ENCODE measurements at places on chromosomes 2 and 18.

DNA sequence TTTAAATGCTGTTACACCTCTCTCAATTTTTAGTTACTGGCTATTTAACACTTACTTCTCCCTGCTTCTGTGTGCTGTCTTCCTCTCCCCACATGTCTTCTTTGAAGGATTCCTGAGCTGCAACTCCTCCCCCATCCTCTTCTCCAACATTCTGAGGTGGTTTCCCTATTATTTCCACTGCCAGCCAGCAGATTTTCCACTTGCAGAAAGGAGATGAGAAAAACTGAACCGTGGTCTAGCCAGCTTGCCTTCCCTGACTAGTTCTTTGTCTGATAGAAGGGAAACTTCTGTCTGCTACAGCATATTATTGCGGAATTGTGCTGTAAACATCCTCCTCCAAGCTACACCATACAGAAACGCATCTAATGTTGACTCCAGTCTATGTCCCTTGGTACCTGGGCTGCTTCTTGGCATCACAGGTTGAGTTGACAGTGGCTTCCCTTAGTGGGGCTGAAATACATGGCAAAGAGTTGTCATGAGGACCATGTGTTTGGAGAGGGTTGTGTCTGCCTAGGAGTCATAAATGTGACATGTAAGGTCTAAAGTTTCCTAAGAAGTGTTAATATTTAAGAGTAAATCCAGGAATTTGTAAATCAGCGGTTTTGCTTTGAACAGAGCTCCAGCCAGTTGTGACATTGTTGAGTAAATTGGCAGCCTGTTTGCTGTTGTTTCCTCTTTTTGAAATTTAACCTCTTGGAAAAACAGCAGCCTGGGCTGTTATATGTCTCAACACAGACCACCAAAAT lies 68.3 kb upstream of the RND3 start:
- DNase-seq = no peak

DNA sequence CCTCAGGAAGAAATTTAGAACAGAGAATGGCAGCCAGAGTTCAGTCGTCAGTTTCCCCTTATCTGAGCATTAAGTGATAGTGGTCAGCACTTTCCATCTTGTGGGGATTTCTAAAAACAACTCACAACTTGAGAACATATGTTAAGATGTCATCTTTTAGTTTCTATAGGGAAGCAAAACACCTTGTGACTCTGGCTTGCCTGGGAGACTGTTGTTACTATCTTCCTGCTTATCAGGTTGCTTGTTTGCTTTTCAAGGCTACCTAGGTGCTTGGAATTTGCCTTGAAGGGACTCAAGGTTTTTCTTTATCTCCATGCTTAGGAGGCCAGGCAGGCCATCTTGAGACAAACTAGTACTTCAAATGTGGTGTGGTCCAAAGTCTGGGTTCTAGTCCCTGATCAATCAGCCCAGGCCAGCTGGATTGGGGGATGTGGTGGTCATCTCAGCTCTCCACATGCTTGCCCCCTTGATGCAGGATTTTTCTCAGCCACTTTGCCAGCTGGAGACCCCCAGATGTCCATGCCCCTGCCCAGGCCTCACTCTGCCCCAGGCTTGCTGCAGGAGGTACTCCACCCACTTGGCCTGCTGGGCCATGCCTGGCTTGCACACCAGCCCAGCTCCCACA lies 125.9 kb downstream of the LYPD1 start:
- DNase-seq = no peak

DNA sequence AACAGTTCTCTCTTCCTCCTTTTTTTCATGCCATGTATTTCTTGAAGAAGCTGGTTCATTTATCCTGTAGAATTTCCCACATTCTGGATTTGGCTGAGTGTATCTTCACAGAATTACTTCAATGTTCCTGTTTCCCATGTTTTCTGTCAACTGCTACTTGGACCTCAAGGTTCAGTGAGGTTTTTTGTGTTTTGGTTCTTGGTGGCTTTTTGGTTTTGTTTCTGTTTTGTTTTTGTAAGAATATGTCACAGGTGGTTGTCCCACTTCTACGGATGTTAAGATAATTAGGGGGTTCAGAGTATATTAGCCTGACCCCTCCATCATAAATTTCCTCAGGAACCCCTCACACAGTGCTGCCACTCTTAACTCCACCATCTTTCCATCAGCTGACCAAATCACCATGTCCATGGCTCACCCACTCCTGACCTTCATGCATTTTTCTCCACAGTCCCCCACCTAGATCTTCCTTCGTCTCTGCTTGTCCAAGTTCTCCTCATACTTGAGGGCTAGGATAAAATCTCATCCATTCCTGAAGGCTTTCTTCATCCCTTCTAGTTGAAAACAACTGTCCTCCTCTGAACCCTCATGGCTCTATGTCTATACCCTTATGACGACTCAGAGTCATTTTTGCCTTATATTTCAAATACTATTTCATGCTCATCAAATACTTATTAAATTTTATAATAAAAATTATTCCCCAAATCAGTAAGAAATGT lies 40.4 kb downstream of the PLEKHM3 start:
- DNase-seq = no peak

DNA sequence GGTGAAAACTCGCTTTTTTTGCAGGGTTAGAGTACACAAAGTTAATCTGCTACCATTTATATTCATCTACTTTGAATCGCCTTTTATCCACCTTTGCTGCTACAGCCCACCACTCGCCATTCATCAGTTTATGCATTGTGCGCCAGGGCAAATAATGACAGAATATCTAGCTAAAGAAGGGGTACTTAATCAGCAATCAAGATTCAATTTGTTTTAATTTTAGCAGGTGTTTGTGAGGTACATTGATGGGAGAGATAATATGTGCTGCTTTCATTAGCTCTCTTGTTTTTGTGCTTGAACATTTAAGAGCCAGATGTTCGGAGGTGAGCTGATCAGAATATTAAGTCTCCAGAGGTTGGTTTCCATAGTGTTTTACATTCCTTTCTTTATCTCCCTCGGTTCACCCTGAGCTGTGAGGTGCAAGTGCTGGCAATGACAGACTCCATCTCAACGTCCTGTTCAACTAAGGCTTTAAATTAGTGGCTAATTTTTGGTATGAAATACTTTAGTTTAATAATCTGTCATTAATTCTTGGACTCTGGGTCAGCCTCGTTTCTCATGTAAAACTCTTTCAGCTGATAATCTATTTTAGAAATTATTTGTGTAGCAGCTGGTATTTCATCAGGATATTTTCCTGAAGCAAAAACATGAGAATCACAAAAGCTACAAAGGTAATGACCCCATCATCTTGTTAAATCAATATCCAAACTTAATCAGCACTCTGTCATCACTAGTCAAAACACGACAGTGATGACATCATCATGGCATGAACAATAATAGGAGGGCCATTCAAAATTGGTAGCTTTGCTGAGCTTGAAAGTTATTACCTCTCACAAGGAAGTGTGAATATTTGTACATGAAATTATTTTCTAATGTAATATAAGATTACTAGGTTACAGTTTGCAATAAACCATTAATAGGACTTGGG lies 479.9 kb upstream of the FANCL start:
- no peak for DNase-seq

DNA sequence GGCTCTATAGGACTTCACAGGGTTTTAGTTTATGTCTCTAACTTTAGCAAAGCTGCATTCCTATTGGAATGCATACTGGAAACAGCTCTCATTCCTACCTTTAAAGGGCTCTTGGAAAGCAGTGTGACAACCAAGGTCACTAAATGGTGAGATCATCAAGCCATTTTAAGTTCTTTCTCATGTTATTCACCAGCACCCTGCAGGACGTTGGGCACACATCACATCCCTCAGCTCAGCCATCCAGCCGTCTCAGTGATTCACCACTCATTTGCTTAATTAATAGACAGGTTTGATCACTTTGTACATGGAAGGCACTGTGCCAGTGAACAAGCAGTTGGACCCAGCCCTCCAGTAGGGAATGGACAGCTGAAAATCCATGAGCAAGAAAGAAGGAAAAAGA lies 32.2 kb upstream of the RBM44 start:
- DNase-seq = no peak

GRCh38 chr2:223957092-223957851 lies at the start of gene MRPL44:
Gene MRPL44 (plus strand): TSS chr2:223957463. CDS start chr2:223957473, 10 bp downstream.
- peak; percentile 80 for DNase-seq

DNA sequence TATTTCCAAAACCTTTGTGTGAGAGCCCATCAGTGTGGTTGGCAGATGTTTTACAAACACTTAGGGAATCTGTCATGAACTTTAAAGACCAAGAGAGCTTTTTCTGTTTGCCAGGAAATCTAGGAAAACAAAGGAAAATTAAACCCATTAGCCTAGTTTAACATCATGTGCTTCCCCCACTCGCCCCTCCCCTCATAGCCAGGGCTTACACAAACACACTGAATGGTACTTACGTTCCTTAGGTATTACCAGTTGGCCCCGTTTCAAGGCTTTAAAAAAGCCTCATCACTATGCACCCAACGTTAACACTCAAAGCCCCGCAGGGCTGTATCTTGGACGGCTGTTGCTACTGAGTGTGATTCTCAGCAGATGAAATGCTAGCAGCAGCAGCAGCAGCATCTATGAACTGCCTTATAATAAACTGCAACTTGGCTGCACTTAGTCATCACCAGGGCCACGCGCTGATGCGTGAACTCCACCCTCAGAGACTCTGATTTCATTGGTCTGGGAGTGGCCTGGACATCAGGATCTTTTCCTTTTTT lies 20.1 kb upstream of the TTC39C start:
- DNase-seq = no peak

DNA sequence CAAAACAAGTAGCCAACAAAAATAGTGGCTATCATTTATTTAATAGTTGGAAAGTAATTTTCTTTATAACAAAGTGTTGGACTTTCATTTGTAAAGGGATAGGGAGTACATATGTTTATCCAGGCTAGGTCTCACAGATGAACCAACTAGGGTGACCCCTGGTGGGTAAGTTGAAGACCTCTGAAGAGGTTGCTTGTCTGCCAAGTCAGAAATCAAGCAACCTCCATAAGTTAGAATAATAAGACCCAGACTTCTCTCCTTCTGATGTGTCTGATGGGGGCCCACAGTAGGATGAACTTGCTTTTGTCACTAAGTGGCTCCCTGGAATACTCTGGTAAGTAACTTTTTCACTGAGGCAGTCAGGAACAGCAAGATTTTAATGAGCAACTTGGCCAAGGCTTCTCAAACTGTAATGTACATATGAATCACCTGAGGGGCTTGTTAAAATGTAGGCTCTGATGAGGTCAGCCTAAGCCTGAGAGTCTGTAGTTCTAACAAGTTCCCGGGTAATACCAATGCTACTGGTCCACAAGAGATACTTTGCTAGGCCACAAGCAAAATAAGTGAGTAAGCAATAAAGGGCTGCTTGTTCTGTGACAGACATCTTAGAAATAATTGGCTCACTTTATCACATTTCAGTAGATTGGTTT lies 319.6 kb downstream of the PIK3C3 start:
- no peak for DNase-seq

GRCh38 chr18:62721839-62722795 lies 6.8 kb downstream of the PHLPP1 start:
- no peak for DNase-seq

DNA sequence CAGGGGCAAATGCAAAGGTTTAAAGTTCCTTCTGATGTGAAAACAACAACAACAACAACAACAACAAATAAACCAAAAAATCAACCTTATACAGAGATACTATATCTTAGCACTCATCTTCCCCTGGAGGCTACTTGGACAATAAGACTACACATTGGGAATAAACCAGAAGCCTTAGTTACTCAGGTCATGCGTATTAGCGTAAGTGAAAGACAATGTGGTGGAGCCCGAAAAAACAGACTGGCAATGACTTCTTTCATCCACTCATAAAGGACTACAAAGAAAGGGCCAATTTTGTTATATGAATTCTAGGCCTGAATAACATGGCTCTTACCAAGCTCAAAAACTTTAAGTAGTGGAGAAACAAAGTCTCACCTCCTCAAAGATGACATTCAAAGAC lies 19.4 kb upstream of the PPP4R3B start:
- no peak for DNase-seq

All from SW 1271 (cell line).